Fibroblast of villous mesenchyme (primary cell): ENCODE measurements at places on chromosomes 12 and 14. TPM values are rescaled to one million over a fixed set of nuclear protein-coding genes. Genes with fewer than 3 reads are reported as not detected.
A peak's percentile ranks its signal among the peaks of the same experiment; 100 is the strongest.

GRCh38 chr14:60164404-60164711, 840 bp downstream of the DHRS7 start:
- DNase-seq: peak; percentile 76

DNA sequence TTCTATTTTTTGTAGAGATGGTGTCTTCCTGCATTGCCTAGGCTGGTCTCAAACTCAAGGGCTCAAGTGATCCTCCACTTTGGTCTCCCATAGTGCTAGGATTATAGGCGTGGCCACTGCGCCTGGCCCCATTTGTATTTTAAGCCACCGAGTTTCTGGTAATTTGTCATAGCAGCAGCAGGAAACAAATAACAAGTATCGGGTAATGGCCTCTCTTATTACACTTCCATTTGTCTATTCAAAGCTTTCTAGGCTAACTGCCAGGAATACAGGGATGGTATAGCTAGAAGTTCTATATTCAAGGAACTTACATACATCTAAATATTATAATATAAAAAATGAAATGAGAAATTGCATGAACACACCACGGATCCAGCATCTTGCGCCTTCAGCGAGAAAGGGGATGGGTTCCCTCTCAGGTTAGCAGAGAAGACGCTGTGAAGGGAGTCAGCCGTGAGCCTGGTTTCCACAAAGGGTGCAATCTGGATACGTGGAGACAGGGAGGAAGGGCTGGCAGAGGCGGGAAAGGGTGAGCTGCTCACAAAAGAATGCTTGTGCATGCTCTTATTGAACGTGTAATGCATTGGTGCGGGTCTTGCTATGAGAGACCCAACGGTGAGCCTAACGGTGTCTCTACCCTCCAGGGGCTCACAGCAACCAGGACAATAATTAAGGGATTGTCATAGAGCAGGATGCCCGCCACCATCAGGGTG, 9.5 kb downstream of the BDKRB1 start:
- DNase-seq: no peak

DNA sequence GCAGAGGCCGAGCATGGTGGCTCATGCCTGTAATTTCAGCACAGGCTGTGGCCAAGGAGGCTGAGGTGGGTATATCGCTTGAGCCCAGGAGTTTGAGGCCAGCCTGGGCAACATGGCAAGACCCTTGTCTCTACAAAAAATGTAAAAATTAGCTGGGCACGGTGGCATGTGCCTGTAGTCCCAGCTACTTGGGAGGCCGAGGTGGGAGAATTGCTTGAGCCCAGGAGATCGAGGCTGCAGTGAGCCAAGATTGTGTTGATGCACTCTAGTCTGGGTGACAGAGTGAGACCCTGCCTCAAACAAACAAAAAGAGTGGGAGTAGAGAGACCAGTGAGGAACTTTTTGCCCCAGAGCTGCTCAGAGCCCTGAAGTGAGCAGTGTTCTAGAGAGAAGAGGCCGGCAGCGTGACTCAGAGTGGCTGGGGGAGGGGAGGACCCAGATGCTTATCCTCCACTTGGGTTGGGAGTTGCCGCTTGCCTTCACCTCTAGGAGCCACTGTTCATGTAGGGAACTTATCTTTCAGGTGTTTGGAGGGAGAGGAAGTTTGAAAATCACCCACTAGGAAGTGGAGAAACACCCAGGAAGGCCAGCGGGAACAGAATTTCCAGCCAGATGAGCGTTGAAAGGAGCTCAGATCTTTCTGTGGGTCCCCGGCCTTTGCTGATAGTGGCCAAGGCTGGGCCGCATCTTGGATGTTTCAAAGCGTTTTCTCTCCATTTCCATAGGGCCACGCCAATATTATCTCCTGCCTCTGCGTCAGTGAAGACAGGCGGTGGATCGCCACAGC, 15.3 kb downstream of the CFAP251 start:
- peak; percentile 36 for DNase-seq

- DNase-seq: peak; percentile 82
Measured at GRCh38 chr14:54881761-54882401, 20.7 kb downstream of the GCH1 start.

The INHBE gene
- 1.7 and 4.5 TPM in 2 replicates for total RNA-seq

- no peak for DNase-seq
Measured at GRCh38 chr14:33734387-33734786, 216.5 kb downstream of the EGLN3 start.

DNA sequence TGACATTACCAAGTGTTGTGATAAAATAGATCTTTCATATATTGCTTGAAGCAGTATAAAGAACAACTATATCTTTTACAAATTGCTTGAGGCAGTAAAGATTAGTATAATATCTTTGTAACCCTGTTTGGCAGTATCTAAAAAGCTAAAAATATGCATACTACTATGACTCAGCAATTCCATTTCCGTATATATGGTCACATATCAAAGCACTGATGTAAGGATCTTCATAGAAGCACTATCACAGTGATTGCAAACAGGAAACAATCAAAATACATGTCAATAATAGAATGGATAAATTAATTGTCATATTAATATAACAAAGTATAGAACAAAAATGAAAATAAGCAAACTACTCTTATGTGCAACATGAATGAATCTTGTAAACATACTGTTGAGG, 158.4 kb upstream of the IGF1 start:
- peak; percentile 49 for DNase-seq

The ANKS1B gene
- 0.64 and 0.86 TPM in 2 replicates for total RNA-seq

The APEX1 gene
- 29.0 and 34.1 TPM in 2 replicates for total RNA-seq

GRCh38 chr12:127172861-127173260, 1094.1 kb upstream of the TMEM132C start:
- peak; percentile 59 for DNase-seq

The MEG3 gene
- 120 and 187 TPM in 2 replicates for total RNA-seq

GRCh38 chr12:66965621-66966020, 286.7 kb upstream of the GRIP1 start:
- DNase-seq: no peak

GRCh38 chr14:71474301-71475265, 457.6 kb upstream of the RGS6 start:
- DNase-seq: no peak

- no peak for DNase-seq
Measured at GRCh38 chr14:100703386-100704220, 23.1 kb upstream of the DLK1 start.

- peak; percentile 55 for DNase-seq
Measured at GRCh38 chr14:100025111-100025510, 40.1 kb upstream of the EVL start.

The C12orf57 gene
- total RNA-seq: 94.7 and 96.7 TPM in 2 replicates

- DNase-seq: no peak
Measured at GRCh38 chr14:105929327-105930081, 403.1 kb downstream of the TMEM121 start.

DNA sequence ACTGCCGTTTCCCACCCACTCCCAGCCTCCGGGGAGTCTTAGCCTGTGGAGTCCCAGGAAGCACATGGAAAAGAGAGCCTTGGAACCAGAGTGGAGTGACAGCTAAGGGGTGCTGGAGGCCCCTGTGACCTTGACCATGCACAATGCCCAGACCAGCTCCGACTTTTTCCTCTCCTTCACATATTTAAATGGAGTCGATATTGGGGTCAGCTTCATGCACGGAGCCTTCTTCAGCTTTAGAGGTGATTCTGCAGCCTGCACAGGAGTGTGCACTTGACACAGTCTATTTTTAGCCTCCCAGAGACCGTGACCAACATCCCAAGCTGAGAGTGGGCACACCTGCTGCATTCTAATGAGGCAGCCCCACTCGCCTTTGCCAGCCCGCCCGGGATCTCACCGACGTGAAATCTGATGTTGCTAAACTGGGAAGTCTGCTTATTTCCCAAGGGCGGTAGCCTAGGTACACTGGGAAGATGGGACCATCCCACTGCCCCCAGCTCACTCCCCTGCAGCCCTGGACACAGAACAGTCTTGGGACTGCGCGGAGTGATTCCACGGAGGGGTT, 47.5 kb downstream of the PRMT8 start:
- DNase-seq: no peak

DNA sequence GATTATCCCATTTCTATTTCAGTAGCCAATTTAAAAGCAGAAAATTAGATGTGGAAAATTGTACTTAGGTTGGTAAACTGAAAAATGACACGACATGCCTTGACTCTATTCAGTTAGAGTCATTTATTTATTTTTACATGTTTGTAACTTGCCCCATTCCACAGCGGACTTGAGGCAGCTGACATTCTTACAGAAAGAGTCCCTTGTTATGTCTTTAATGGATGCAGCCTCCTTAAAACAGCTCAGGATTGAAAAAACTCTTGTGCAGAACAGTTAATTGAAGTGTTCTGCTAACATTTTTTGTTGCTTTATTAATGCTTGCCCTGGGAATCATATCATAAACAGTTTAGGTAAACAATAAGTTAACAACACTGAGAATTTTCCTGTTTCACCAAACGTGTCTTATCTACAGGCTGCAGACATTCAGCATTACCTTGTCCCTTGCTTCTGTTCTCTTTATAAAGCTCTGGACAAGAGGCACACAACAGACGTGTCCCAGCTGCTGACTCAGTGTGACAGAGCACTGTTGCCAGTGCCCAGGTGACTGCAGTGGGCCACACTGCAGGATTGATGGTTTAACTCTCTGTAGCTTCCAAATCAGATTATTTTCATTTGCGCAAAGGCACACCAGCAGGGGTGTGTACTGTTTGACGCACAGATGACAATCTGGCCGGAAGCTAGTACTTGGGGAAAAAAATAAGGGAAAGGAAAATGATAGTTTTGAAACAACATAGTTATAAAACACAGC, 101.6 kb downstream of the PELI2 start:
- no peak for DNase-seq

GRCh38 chr12:106144847-106145246, 6.1 kb upstream of the NUAK1 start:
- DNase-seq: no peak

The SLC7A8 gene
- total RNA-seq: 0.86 and 0.97 TPM in 2 replicates

DNA sequence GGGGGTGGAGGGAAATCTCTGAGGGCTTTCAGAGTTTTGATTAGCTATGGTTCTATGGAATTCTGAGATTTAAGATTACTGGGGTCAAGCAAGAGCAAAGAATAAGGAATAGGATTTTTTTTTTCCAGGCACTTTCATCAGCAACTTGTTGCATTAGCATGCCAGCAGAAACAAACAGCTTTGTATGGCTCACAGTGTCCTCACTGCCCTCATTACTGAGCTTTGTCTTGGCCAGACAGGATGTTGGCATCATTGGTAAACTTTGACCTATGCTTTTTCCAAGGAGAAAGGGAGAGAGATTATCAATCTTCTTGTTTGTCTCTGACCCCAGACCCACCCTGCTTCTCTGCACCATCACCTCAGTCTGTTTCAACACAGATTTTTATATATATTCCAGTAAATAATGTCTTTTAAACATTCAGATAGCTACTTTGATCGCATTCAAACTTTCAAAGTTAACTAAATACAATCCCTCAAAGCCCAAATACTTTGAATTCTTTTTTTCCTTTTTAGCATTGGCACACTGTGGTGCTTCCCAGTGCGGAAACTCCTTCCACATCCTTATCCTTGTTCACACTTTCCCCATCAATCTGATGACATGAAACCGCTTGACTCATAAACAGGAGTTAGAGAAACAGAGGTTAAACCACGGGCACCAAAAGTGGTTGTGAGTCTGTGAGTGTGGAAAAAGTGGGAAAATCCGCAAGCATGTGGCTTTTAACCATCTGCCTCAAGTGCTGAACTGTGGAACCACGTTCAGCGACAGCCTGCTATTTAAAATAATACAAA, 282.2 kb upstream of the FAR2 start:
- DNase-seq: no peak

GRCh38 chr12:105947906-105948305, 190.8 kb downstream of the NUAK1 start:
- DNase-seq: no peak

The STAC3 gene
- total RNA-seq: 0.32 and 1.3 TPM in 2 replicates

The EID3 gene
- 11.6 and 25.0 TPM in 2 replicates for total RNA-seq

The SMIM41 gene
- 0.32 and 0.43 TPM in 2 replicates for total RNA-seq

The CDKL1 gene
- total RNA-seq: 8.7 and 12.1 TPM in 2 replicates

- DNase-seq: no peak
Measured at GRCh38 chr12:59823567-59823966, 227.7 kb downstream of the SLC16A7 start.

GRCh38 chr14:28751467-28752058, 15.0 kb upstream of the FOXG1 start:
- peak; percentile 50 for DNase-seq

The MMP17 gene
- 8.6 and 13.9 TPM in 2 replicates for total RNA-seq

The ADCY4 gene
- 4.2 and 18.1 TPM in 2 replicates for total RNA-seq

GRCh38 chr12:39405580-39405979, 37.3 kb downstream of the KIF21A start:
- no peak for DNase-seq

DNA sequence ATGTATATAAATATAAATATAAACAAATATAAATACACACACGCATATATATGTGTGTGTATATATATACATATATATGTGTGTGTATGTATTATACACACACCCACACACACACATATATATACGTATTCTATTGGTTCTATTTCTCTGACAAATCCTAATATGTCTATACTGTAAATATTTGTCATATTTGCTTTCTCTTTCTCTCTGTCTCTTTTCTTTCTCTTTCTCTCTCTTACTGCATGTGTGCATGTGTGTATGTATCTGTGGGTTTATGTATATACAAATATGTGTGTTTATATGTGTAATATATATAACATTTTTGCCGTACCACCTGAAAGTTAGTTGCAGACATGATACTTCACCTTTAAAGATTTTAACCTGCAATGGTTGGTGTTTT, 174.2 kb upstream of the PLEKHG7 start:
- DNase-seq: no peak

The DAD1 gene
- 318 and 369 TPM in 2 replicates for total RNA-seq

The OR4E2 gene
- total RNA-seq: not detected in 2 replicates

DNA sequence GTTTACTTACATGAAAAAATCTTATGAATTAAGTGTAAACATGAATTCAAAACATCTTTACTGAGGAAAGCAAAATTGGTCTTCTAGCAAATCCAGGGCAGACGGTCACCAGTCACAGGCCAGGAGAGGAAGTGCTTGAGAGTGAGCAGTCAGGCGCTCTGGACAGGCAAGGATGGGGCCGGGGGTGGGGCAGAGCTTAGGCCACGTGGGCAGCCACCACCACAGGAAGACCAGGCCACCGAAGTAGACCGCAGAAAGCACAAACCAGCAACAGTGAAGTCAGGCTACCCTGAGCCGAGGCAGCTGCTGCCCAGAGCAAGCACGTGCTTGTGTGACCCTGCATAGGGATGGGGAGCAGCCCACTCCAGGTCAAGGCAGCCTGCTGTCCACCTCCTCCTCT, 33.5 kb downstream of the SLC6A12 start:
- peak; percentile 78 for DNase-seq

DNA sequence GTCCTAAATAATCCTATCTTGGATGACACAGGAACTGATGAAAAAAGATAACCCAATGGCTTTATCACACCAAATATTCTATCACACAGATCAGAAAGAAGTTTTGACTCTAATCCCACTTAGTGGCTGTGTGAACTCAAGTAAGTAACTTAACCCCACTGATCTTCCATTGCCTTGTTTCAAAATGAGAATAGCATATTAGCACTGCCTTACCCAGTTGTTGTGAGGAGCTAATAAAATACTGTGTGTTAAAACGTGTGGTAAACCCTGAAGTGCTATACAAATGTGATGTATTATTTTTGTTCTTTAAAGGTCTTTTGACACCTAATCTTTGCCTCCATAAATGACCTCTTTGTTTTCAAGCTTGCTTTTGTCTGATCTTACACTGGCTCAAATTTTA, 60.9 kb upstream of the ARID2 start:
- DNase-seq: no peak
